ENCODE measurements at places on chromosomes 2 and 18.
A peak's percentile ranks its signal among the peaks of the same experiment; 100 is the strongest.

DNA sequence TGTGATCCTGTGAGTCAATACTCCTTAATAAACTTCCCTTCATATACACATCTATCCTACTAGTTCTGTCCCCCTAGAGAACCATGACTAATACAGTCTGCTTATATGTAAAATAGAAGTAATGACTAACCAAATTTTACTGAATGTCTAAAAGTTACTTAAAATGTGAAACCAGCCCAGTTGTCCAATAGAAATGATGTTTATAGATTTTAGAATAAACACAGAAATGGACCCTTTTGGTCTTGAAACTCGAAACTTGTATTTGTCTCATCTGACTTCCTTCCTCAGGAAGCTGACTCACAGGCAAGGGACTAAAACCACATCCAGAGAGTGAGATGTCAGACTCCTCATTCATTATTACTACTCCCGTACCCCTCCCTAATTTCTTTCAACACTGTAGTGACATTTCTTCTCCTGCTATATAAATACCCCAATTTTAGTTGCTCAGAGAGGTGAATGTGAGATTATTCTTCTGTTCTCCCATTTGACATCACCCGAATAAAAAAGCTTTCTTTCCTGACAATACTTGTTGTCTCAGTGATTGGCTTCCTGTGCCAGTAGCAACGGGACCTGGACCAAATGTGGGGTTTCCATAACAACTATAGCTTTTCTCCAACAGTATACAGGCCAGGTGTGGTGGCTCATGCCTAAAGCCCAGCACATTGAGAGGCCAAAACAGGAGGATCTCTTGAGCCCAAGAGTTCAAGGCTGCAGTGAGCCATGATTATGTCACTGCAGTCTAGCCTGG, 486.0 kb downstream of the ERBB4 start:
- DNase-seq: peak; percentile 5

GRCh38 chr2:104654811-104655210, 199.1 kb upstream of the POU3F3 start:
- no peak for DNase-seq

DNA sequence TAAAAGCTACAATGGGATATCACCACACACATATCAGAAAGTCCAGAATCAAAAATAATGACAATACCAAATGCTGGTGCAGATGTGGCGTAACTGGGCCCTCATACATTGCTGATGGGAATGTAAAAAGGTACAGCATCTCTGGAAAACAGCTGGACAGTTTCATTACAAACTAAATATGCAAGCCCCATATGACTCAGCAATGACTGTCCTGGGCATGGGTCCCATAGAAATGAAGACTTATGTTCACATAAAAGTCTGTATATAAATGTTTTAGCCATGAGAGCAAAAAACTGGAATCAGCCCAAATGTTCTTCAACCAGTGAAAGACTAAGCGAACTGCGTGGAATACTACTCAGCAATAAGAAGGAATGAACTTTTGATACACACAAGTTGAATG, 56.7 kb downstream of the ALPK2 start:
- no peak for DNase-seq

DNA sequence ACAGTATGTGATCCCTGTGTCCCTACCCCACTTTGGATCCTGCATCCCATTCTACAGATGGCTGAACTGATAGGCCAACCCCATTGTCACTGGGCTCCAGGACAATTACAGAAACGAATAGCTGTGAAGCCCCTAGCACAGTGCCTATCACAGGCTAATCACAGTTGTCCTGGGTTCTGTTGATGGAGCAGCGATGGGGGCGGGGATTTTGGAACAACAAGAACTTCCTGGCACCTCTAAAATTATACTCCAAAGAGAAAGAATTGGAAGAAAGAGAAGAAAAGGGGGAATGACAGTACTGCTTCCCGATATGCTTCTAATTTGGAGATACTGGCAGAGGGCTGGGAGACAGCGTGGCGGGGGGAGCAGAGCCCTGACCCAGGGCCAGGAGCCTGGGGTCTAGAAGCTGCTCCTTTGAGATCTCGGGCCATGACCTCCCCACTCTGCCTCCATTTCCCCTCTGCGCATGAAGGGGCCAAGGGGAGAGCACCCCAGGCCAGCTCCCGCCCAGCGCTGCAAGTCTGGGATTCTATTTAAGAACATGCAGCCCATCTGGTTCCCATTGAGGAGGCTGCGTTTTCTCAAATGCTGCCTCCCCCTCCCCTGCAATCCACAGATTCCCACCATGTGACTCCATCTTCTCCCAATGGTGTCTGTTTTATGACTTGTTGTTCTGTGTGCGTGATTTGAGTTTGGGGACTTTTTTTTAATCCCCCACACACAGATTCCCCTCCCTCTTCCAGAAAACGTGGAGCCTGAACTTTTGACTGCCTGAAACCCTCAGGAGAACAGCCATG, 202.7 kb downstream of the CYP26B1 start:
- DNase-seq: no peak

DNA sequence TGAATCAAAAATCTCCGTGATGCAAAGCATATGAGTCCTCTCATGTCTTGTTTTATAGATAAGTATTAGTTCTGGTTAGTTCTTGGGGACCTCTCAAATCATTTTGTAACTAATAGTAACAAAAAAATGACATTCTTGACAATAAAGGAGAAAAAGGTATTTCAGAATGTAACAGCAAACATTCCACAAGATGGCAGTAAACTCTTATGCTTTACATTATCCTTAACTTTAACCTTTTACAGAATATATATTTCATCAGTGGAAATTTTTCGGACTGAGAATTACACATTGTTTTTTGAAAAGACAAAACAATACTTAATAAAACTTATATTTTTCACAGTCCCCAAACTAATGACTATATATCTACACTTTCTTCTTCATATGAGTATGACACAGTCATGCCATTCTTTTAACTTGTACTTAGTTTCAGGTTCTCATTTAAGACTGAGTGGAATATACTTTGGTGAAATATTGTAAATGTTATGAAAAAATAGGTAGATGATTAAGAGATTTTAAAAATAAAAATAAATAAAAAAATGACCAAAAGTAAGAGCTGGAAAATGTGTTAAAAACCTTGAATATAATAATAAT, 142.9 kb upstream of the NXPH2 start:
- no peak for DNase-seq

DNA sequence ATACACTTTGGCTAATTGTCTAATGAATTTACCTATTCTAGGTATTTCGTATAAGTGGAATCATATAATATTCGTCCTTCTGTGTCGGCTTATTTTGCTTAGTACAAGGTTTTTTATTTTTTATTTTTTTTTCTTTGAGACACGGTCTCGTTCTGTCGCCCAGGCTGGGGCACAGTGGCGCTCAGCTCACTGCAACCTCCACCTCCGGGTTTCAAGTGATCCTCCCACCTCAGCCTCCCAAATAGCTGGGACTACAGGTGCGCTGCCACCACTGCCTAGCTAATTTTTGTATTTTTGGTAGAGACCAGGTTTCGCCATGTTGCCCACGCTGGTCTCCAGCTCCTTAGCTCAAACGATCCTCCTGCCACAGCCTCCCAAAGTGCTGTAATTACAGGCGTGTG, 38.2 kb downstream of the PCBP1 start:
- no peak for DNase-seq

DNA sequence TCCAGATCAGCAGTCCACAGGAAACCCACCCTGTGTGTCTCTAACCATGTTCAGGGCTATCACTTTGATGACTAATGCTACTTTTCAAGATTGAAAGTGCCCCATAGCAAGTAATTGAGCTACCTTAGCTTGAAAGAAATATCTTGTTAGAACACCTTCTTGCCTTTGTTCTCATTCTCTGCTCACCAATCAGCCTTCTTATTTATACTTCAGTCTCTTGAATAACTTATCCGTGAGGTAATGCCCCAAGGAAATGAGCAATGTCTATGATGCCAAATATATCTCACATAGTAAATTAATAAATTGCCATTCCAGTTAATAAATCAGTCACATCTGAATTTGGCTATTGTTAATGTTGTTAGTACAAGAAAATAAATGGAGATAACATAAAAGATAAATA, 141.6 kb downstream of the WDPCP start:
- DNase-seq: no peak

- DNase-seq: no peak
Observed at GRCh38 chr2:143582046-143582747, 453.0 kb downstream of the ARHGAP15 start.

DNA sequence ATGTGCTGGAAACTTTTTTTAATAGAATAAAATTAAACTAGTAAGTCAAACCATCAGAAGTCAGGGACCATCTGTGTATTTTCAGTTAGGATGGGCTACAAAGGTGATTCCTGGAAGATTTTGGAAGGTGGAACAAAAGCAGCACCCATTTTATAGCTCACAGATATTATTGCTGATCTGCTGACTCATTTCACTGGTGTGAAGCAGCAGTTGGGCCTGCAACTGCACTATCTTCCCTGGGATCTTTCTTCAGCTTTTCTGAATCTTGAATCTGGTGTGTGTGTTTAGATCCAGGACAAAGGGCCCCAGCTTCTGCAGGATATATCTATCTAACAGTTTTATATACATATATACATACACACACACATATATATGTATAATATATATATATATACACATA, 35.6 kb upstream of the BCL11A start:
- no peak for DNase-seq

DNA sequence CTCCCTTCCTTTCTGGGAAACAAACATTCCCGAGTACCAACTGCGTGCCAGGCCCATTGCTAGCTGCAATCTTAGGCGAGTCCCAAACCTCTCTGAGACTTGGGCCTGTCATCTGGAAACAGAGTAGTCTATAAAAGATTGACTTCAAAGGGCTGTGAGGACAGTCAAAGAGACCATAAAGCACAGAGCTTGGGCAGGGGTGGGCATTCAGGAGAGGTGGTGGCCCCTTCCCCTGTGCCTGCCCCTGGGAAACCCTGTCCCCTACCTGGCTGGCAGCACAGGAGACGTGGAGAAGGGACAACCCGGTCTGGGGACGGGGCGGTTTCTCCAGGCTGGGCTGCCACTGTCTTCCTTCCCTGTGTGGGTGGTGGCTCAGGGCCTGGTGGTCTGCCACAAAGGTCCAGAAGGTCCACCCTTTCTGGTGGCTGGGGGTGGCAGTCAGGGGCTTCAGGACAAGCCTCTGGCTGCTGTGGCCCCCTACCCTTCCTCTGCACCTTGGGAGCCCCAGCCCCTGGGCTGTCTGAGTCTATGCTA, 33.9 kb upstream of the FOSL2 start:
- no peak for DNase-seq

- no peak for DNase-seq
Observed at GRCh38 chr2:82411071-82411470, 2048.0 kb downstream of the SUCLG1 start.

- DNase-seq: no peak
Observed at GRCh38 chr18:22172594-22173049, 3.2 kb downstream of the GATA6 start.

GRCh38 chr2:157631861-157632260, 3.2 kb upstream of the ACVR1C start:
- no peak for DNase-seq

- DNase-seq: peak; percentile 25
Observed at GRCh38 chr2:98811766-98812165, 80.8 kb upstream of the MGAT4A start.

- no peak for DNase-seq
Observed at GRCh38 chr2:159996792-159997546, 65.4 kb downstream of the PLA2R1 start.

- no peak for DNase-seq
Observed at GRCh38 chr2:173457366-173457765, 102.7 kb downstream of the CDCA7 start.

DNA sequence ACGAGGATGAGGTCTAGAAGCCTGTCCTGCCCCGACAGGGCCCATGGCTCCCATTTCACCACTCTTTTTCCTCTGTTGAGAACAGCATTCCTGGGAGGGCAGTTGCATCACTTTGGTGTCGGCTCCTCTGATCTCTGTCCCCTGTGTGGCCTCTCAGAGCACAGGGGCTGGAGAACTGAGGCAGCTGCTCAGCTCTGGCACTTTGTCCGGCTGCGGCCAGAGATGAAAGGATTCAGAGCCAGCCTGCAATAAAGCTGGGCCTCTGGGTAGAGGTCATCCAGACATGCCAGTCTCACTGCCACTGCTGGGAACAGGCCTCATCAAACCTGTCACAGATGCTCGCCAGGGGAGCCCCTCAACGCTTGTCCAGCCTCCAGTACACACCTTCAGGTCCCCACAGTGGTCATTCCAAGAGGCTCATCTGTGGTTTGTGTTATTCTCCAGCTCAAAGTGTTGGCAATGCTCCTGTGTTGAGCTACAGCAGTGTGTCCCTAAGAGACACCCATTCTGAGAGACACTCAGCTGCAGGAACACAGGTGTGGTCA, 13.1 kb upstream of the ROCK2 start:
- no peak for DNase-seq

DNA sequence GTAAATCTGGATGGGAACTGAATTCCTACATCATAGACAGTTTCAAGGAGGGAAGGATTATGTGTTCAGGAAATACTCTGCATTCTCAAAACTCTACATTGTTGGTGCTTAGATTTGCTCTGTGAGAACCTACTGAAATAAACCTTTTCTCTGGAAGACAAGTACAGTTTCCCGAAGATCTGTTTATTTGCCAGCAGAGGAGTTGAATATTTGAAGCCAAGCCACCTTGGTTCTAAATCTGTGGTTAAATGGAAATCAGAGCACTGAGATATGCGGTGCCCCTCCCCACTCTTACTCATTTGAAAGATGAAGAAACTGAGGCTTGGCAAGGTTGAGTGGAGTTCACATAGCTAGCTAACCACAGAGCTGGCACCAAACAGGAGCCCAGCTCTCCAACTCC, 146.3 kb upstream of the CTAGE1 start:
- DNase-seq: no peak

DNA sequence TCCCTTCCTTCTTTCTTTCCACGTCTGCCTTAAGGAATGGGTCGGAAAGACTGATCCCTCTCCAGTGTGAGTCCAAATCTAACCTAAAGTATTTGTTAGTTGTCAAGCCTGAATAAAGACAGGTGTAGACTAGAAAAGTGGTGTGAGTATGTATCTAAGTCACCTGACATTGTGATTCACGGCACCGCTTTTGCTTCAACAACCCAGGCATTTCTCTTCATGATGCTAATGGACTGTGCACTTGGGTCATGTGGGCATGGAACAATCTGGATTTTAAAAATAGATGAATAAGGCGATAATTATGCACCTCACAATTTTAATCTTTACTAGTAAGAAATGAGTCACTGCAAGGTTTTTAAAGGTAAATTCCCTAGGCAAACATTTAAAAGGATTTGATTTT, 107.5 kb downstream of the LIPG start:
- no peak for DNase-seq

DNA sequence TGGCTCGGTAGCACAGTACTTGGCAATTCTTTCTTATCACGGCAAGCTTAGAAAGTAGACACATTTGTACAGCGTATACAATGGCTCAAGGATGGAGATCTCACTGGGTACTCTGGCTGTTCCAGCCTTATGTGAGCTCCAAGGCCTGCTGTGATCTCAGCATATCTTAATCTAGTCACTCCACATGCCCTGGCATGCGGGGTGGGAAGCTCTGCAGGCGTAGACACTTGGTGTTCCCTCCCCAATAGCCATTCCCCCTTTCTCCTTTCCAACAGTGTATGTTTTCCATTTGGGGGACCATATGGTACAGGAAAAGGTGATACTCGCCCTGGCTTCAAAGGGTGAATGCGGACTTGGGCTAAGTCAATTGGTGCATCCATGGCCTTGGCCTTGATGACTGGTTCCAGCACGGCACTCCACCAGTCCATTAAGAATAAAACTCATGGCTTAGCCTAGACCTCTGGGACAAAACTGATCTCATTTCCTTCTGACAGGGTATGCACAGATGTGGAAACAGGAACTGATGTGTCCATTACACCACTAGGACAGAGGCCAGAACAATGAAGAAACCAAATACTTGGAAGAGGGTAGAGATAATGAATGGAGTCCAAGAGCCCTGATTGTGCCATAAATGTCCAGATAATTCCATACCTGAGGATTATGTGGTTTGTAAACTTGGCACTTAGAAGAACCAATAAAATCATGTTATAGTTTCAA, 28.4 kb downstream of the TGIF1 start:
- peak; percentile 72 for DNase-seq
